KBM-7 (cell line): ENCODE measurements at places on chromosomes 16 and 17.

DNA sequence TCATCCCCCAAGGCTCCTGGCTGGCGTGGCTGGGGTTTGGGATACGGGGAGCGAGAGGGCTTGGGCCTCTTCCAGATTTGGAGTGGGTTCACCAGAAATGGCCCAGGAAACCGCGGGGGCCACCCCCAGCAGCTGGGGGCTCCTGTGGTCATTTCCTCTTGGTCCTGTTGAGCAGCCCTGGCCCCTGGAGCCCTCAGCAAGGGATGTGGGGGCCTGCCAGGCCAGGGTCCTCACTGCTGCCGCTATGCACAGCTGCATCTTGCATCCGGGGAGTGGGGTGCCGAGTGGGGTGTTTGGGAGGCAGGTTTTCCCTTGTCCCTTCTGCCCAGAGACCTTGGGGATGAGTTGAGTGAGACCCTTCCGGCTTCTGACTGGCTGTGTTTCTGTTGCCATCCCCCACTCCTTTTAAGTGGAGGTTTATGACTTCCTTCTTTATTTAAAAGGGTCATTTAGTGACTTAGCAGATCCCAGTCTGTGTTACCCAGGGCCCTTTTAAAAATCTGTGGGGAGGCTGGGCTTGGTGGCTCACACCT, 319.8 kb downstream of the SEC14L1 start:
- DNase-seq: peak; percentile 84

DNA sequence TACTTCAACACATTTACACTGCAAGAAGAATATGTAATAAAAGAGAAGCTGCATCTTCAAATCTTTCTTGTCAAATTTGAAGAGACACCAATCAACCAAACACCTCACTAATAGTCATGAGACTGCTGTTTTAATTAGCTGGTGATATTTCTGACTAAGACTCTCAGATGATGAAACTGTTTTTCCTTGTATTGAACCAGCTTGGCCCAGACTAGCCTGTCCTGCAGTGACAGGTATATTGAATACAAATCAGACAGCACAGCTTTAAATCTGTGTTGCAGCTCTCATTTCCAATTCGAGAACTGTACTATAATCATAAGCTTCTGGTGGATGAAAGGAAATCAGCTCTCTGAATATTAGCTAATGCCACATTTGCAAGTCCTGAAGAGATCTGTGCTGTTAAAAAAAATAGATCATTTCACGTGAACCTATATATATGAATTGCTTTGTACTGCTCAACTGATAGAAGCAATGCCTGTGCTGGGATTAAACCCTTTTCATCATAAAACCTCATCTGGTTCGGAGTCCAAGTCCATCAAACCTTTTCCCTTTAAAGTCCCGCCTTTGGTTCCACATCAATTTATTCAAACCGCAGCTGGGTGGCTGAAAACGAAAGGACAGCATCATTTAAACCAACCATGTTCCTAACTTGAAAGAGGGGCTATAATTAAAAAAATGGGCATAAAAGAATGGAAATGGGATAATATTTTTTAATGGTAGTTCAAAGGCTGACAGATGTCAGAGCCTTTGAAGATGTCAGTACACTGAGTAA, 306.2 kb downstream of the CEP112 start:
- DNase-seq: no peak

- DNase-seq: no peak
Measured at GRCh38 chr17:49866019-49866380, 18.1 kb upstream of the TAC4 start.

- DNase-seq: peak; percentile 57
Measured at GRCh38 chr16:30068750-30069610, 3.4 kb downstream of the ALDOA start.

DNA sequence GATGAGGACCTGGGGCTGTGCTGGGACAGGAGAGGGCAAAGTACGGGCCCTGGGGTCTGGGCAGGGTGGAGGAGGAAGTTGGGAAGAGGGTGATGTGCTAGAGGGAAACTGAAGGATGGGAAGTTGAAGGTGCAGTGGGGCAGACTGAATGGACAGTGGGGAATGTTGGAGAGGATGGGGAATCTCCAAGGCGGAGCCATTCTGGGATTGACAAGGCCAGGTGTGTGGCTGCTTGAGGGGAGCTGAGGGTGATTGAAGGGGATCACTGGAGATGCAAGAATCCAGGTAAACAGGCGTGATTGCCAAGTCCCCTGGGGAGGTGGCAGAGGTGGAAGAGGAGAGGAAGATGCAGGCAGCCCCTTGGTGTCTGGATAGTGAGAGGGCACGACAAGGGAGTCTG, 8.5 kb upstream of the HSD3B7 start:
- DNase-seq: no peak

- DNase-seq: peak; percentile 30
Measured at GRCh38 chr17:41329279-41329948, 13.9 kb upstream of the KRTAP17-1 start.

DNA sequence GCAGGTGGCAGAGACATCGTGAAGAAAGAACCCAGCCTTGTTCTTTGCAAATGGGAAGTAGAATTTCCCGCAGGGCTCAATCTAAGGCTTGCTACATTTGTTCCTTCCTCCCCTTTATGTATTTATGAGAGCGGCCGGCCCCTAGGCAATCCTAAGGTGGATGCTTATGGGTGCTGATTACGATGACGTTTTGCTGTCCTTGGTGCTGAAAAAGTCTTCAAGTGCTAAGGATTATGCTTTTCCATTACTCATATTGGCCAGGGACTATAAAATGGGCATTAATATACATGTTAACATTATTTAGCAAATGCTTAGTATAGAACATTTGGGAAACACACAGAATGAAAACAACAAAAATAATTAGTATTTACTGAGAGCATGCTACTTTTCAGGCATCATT, 313.3 kb upstream of the XYLT1 start:
- DNase-seq: peak; percentile 12

GRCh38 chr17:73141411-73141810, 23.4 kb upstream of the SSTR2 start:
- DNase-seq: no peak

DNA sequence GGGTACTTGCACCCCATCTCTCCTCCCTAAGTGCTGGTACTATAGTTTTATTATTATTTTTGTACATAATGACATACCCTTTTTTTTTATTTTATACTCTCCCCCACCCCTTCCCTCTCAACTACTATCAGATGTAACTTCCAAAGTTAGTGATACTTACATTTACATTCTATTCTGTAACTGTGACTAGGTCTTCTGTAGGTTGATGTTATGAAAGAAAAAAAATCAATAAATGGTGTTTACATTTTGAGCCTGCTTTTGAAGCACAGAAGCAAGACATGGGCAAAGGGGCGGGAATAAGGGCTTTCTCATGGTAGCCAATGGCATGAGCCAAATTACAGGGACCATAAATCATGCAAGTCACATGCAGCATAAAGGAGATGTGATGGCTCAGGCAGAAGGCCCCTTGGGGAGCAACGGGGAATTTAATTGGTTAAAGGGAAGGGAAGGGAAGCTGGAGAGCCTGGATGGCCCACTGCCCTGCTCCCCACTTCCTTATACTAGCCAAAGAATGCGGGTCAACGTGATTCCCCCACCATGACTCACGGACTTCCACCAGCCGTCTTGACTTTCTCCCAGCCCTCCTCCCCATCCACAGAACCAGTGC, 2.4 kb upstream of the ACSF2 start:
- DNase-seq: peak; percentile 85

DNA sequence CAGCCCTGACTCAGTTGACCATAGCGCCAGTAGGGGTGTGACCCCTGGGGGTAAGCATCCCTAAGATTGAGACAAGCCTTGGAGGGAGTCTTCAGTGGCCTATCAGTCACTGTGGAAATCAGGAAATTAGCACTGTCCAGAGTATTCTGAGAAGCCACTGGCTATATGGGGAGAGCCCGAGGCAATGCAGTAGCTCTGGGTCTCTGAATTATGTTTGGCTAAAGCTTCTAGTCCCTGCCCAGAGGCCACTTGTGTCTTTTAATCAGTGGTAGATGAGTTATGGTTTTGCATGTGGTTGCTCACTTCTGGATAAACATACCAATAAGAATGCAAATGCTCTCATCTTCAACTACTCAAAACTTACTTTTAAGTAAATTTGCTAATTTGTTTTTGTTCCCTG, 100.6 kb upstream of the TOX3 start:
- no peak for DNase-seq

GRCh38 chr17:7217113-7217987, 2.3 kb downstream of the DLG4 start:
- peak; percentile 59 for DNase-seq

DNA sequence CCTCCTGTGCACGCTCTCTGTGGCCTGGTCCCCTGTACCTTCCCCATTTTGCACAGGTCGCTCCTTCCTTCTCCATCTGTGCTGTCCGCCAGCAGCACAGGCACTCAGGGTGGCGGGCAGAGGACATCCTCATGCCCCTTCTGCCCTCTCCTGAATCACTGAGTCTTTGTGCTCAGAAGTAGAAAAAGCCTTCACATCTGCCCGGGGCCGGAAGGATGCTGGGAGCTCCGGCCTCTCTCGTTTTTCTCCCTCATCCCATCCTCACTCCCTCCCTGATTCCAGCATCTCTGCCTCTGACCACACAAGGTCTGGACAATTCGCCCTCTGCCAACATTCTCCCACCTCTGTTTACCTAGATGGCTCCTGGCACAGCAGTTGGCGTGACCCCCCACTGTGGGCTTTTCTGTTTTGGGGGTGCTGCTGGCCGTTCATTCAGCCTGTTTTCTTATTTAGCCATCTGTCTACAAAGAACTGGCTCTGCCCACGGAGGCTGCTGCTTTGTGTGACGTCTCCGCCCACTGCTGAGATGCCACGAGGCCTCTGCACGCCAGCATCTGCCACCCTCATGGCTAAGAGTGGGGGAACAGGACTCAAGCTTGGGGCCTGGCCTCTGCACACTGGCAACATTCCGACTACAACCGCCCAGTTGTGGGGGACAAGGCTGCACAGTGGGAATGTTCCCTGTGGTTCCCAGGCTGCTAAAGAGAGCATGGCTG, 36.7 kb downstream of the SEC14L5 start:
- DNase-seq: no peak

DNA sequence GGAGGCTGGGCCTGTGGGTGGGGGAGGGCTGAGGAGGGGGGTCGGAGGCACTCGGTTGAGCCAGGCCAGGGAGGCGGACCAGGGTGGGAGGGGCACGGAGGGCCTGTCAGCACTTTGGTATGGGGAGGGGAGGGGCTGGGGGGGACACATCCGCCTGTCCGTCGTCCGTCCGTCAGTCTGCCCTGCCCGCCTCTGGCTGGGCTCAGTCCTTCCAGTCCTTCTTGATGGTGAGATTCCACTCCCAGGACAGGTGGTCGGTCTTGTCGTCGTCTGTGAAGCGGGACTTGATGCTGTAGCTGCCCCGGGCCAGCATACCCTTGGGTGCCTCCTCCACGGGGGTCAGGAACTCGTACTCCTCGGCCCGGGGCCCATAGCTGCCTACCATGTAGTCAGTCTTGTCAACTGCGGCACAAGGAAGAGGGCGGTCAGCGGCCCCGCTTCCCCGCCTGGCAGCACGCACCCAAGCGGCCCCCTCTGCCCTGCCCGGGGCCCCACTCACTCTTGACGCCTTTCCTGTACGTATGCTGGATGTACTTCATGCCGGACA, 2.4 kb downstream of the ARHGDIA start:
- no peak for DNase-seq

DNA sequence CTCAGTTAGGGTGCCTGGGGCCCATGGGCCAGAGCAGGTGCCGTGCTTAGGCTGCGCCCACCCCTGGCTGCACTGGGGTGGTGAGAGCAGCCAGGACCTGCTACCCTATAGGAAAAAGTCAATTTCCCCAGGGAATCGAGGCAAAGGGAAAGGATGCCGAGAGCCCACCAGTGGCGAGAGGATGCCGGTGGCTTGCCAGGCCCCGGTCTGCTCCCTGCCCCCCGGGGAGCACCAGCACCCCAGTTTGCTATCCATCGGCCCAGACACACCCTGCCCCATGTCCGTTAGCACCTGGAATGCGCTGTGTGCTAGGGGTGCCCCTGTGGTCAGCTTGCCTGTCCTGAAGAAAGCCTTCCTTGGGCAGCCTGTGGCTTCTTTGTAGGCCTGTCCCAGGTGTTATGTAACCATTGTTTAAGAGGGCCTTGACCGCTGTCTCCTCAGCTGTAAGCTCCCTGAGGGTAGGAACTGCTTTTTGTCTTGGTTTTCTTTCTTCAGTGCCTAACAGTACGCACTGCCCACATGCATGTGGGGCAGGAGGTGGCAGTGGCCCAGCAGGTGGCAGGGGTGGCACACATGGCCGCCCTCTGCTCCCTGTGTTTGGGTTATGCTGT, 40.8 kb downstream of the NT5M start:
- no peak for DNase-seq

GRCh38 chr17:76734080-76734840, 2.9 kb downstream of the SRSF2 start:
- DNase-seq: peak; percentile 71

GRCh38 chr16:17205279-17206211, 265.2 kb downstream of the XYLT1 start:
- no peak for DNase-seq

DNA sequence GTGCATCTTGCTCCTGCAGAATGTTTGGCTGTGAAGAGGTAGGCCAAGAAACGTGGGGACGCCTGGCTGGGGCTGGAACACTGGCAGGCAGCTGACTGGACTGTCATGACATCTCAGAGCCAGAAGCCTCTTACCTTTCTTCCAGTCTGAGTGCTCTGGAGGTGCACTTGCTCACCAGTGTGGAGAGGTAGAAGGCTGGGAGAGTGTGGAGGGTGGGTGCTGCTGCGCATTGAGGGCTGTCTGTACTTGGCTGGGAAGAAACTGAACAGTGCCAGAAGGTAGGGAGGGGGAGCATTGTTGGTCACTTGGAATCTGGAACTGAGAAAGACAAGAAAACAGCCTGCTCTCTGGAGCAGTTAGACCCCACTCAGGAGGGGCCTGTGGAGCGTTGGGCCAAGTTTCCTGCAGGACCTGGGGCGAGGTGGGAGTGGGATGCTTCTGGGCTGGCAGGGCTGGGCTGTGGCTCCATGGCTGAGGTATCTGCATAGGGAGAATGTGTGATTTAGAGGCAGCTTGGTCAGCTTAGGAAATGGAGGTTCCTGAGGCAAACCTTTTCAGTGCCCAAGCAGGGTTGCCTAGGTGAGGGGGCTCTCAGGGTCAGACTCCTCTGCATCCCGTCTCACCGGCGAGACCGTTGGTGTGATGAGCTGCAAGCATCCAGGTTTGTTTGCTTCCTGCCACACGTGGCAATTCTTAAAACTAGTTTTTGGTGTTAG, 55.1 kb downstream of the KSR1 start:
- no peak for DNase-seq

- DNase-seq: no peak
Measured at GRCh38 chr17:78920528-78920927, 4.7 kb downstream of the TIMP2 start.

GRCh38 chr17:62067165-62068145, 2.4 kb upstream of the MED13 start:
- DNase-seq: no peak

GRCh38 chr17:45030733-45031132, 20.7 kb downstream of the DCAKD start:
- DNase-seq: no peak

- no peak for DNase-seq
Measured at GRCh38 chr16:58428621-58429542, 36.6 kb downstream of the GINS3 start.
